ENCODE measurements at places on chromosomes 3 and 15.

DNA sequence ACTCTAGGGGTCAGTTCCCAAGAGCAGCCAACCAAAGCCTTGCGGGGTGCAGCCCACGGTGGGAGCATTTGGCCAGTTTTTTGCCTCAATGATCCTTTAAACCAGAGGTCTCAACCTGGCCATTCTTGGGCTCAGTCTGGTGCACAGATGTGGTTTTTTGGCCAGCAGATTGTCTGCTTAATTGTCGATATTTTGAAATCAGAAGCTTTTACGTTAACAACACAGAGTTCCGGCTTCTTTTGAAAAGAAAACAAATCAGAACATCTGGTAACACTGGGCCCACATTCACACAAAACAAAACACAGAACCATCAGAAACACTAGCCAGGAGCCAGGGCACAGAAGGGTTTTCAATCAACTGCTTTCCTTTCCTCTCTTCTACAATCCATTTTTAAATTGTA, 127.7 kb downstream of the XXYLT1 start:
- DNase-seq: no peak

GRCh38 chr15:78850352-78850751, 22.3 kb upstream of the MORF4L1 start:
- DNase-seq: no peak

GRCh38 chr3:165544432-165544831, 292.8 kb downstream of the BCHE start:
- DNase-seq: no peak

GRCh38 chr15:34109797-34110663, 8.1 kb downstream of the PGBD4 start:
- peak; percentile 66 for DNase-seq

DNA sequence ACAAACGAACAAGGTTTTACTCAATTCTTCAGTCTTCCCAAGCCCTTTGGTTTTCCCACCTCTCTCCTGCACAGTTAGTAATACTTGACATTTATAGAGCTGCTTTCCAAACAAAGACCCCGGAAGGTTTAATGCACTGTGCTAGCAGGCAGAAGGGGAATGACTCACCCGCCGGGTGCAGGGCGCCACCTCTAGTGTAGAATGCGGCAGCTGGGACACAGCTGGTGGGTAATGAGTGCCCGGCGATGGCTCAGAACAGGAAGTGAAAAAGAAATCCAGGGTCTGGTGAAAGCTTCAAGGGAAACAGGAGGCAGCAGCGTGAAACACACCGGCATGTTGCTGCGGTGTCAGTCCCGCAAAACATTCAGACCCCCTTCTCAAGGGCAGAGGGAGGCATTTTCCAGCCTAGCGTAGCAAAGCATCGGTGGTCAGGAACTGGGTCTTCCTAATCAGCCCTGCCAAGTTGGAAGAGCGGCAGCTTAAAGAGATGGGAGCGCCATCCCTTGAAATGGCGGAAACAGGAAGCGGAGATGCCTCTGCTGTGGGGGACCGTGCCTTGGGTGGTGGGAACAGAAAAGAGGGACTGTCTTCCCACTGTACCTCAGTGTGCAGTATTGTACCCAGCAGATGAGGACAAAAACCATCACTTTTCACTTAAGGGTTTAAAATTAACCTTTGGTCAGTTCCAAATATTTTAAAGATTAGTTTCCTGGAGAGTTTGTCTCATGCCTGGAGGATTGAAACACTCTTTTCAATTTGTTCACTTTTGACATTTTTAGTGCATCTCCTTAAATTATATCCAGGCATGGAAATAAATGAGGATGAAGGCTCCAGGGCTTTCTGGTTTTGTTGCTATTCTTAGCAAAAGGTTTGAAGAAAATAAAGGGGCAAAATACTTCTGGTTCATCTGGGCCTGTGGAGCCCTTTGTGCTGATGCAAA, 160.7 kb upstream of the MCTP2 start:
- peak; percentile 61 for DNase-seq

GRCh38 chr3:158489181-158489580, 81.8 kb upstream of the MLF1 start:
- DNase-seq: no peak

GRCh38 chr3:126926684-126927400, 56.1 kb upstream of the PLXNA1 start:
- peak; percentile 85 for DNase-seq

DNA sequence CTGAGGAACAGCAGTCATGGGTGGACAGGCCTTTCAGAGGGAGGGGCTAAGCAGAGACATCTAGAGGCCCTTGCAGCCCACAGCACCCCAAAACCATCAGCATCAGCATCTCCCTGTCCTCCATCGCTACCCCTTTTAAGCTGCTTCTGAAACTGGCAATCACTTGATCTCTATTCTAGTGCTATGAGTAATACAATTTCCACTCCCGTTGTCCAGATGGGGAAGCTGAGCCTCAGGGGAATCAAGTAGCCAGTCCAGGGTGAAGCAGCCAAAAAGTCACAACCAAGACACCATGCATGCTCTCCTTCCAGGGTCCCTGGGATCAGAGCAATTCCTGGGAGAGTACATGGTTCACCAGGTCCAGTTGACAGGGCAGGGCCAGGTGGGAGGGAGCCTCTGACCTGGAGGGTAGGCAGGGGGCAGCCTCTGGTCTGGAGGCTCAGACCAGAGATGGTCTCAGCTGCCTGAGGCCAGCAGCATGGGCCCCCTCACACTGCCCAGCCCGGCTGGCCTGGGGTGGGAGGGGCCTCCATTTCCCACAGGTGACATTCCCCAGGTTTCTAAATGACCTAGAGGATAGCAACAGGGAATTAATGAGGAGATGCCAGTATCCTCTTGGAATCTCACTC, 30.0 kb downstream of the KLHL25 start:
- no peak for DNase-seq

GRCh38 chr3:196590279-196590678, 21.8 kb downstream of the FBXO45 start:
- no peak for DNase-seq

DNA sequence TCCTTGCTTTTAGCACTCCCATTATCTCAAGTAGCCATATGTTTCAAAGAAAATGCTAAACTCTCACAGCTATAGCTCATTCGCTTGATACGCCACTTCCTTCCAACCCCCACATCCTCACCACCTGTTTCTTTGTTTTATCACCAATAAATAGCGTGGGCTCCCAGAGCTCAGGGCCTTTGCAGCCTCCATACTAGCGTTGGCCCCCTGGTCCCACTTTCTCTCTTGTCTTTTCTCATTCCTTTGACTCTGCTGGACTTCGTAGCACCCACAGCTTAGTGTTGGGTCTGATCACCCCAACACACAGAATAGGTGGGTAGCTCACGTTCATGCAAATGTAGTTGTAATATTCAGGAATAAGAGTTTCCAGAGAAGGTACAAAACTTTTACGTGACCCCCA, 4.1 kb upstream of the GPD1L start:
- DNase-seq: peak; percentile 10

DNA sequence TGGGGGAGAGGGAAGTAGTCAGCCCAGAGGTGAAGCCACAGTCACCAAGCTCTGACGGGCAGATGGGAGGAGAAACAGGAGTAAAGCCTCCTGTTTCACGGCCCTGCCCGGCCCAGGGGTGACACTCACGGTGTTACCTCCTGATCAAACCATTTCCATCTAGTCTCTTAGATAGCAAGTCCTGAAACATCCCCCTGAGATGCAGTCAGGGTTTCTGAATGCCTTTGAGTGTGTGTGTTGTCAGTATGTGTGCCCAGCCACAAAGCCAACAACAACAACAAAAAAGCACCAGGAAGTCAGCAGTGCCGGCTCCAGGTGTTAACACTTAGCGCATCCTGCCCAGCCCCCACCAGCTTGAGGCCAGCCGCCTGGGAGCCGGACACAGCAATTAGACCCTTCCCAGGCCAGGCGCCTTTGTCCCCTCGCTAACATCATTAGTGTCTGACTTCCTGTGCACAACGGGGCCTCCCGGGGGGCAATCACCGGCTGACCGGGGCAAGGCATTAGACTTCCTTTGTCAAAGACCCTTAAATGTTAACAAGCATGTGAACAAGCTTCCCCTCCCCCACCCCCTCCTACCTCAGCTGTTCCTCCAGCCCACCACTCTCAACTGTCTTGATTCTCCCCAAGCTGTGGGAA, 34.5 kb downstream of the IL17RD start:
- peak; percentile 48 for DNase-seq

DNA sequence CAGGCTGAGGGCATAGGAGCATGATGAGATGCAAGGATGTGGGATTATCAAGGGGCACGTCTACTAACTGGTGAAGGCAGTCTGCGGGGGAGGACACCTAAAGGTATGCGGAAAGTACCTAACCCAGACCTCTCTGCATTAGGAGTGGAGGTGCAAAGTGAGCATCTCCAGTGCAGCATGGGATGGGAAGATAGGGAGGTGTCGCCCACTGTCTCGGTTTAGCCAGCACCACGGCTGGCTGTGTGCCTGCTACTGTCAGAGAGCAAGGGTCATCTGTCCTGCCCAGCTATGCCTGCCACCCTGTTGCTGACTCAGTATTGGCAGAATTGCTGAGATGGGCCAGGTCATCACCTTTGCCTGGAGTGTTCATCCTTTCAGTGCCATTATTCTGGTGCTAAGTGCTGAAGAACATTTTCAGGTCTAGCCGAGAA, 40.1 kb downstream of the OXNAD1 start:
- no peak for DNase-seq

Data from astrocyte of the hippocampus (primary cell).